ENCODE measurements at places on chromosomes 6 and 20.

DNA sequence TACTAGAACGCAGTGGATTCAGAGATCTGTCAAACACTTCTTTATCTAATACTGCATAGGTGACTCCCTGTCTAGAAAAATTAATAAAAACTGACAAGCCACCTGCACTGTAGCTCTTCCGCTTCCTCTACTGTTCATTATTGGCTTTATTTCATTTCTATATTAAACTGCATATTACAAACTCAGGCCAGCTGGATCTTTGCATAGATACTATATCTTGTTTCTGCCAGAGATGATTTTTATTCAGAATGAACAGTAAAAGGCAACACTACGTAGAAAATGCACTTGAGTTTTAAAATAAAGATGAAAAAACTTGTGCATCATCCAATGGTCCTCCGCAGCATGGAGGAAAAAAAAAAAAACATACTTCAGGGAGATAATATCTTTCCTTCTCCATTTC, 508.3 kb downstream of the PRKN start:
- DNase-seq, result no peak

- DNase-seq, result no peak
Measured at GRCh38 chr6:51489133-51489532, 598.3 kb downstream of the PKHD1 start.

- no peak for DNase-seq
Measured at GRCh38 chr20:44586289-44586911, 4.0 kb downstream of the PKIG start.

GRCh38 chr20:61268024-61268423, 16.0 kb downstream of the CDH4 start:
- DNase-seq, result no peak

DNA sequence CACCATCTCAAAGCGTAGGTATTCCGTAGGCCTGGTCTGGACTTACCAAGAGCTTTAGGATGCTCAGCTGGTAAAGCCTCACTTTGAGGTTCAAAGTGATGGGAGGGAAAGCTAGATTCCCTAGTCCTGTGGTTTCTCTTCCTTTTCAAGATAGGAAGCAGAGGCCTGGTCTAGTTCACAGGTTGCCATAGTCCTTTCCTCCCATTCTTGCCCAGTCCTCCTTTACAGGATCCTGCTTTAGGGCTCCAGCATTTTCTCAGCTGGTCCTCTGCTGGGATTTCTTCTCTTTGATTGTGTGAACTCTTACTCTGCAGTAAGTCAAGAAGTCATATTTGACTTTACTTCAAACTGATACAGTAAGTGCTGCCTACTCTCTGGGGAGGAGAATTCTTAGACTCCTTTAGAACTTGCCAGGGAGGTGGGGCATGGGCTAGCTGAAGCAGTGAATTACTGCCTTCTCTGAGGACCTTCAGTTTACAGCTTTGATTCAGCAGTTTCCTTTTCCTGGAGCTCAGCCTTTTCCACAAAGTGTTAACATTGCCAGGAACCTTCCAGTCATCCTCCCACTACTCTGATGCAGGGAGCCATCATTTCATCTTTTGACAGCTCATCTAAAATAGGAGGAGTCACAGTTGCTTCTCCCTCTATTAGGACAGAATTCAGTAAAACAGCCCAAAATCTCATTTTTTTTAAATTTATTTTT, 42.8 kb upstream of the PLCG1 start:
- no peak for DNase-seq

All from D721Med (cell line).